GM06990 (cell line): ENCODE measurements at places on chromosomes 7 and 10.

GRCh38 chr10:130739757-130740145 lies 571.8 kb downstream of the TCERG1L start:
- no peak for DNase-seq

GRCh38 chr10:127973791-127974311 lies 66.9 kb downstream of the PTPRE start:
- DNase-seq = no peak

DNA sequence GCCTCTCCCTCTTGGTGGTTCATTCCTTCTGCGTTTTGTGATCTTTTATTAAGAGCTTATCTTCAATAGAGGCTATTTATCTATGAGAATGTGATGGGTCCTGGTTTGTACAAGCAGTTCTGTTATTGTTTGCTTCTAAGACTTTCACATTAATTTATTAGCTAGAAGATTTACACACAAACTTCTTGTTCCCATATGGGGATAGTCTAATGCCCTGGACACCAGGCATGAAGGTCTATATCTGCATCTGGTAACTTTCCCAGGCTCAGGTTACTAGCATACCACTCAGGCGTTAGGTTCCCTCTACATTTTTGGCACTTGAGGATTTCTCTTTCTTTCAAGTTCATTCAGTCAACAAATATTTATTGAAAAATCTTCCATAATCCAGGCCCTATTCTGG lies 7.7 kb downstream of the XPNPEP1 start:
- DNase-seq = no peak

DNA sequence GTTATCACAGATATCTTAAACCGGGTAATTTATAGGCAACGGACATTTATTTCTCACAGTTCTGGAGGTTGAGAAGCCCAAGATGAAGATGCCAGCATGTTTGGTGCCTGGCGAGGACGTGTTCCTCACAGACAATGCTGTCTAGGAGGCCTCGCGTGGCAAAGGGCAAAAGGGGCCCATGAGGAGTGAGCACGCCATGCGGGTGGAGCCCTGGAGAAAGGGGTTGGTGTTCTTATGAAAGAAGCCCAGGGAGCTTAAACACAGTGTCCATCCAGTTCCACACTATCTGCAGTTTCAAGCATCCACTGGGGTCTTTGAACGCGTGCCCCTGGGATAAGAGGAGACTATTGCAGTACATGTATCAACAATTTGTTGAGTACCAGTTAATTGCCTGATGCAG lies 51.4 kb downstream of the CXCL12 start:
- no peak for DNase-seq

DNA sequence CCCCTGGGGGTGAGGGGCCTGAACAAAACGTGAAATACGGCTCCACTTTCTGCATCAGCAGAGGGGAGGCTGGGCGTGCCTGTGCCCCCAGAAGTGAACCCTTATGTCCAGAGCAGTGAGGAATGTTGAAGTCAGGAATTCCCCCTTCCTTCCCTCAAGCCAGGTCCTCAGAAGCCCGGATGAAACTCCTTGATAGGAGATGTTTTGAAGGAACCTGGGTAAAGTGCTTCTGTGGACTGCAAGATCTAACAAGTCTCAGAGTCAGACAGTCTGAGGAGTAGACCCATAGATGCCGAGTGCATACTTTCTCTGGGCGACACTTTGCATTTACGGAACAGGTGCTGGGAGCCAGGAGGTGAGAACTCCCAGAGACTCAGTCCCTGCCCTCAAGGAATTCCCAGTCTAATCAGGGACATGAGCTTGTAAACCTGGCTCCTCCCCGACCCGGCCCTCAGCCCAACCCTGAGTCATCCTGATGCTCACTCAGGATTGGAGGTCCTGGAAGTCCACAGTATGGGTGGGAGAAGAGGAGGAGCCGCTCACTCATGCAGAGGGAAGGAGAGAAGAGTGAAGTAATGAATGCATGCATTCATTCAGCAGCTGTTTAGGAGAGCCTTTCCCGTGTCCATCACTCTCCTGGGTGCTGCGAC lies 179.5 kb upstream of the ITGB1 start:
- DNase-seq = no peak

DNA sequence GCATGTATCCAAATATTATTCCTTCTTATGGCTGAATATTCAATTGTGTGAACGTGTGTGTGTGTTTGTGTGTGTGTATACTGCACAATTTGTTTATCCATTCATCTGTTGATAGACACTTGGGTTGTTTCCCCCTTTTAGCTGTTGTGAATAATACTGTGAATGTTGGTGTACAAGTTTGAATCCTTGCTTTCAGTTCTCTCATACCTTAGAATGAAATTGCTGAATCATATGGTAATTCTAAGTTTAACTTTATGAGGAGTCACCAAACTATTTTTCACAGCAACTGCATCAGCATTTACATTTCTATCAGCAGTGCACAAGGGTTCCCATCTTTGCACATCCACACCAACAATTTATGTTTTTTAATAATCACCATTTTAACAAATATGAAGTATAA lies 86.9 kb upstream of the GATAD1 start:
- DNase-seq = no peak

DNA sequence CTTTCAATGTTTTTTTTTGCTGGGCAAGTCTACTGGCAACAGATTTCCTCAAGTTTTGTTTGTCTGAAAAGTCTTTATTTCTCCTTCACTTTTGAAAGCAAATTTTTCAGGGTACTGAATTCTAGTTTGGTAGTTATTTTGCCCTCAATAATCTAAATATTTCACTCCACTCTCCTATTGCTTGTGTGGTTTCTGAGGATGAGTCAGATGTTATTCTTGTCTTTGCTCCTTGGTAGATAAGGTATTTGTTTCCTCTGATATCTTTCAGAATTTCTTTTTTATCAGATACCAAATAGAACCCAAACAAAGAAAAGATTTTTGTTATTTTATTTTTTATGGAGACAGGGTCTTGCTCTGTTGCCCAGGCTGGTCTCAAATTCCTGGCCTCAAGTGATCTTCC lies 99.2 kb upstream of the MALRD1 start:
- no peak for DNase-seq

DNA sequence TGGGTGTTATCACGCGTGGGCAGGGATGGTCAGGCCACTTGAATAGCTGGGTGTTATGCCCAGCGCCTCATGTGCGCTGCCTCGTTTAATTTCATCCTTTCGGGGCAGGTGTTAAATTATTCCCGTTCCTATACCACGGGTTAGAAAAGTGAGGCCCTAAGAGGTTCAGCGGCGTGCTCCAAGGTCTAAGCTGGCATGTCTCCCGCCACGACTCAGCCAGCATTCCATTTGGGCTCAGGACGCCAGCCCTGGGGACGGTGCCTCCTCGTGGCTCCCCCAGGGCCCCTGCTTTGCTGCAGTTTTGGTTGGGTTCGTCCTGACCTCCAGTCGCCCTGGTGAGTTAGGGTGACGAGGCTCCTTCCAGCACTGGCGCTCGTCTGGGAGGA lies 124.5 kb downstream of the TRRAP start:
- DNase-seq = no peak

GRCh38 chr7:38000272-38000671 lies 79.8 kb downstream of the EPDR1 start:
- no peak for DNase-seq

- DNase-seq = no peak
Measured at GRCh38 chr10:124366825-124367224, 51.9 kb downstream of the OAT start.

DNA sequence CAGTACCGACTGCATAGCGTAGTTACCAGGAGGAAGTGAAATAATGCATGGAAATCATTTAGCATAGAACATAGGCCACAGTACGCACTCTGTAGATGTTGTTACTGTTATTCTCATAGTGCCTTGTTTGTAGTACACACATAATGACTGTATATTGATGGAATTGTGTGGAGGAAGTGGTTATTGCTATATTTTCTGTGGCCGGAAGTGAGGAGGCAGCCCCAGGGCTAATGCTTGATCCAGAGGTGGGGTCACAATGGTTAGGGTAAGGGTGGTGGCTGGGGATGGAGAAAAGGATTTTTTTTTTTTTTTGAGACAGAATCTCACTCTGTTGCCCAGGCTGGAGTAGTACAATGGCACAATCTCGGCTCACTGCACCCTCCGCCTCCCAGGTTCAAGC lies 4.5 kb upstream of the MGAM start:
- no peak for DNase-seq

DNA sequence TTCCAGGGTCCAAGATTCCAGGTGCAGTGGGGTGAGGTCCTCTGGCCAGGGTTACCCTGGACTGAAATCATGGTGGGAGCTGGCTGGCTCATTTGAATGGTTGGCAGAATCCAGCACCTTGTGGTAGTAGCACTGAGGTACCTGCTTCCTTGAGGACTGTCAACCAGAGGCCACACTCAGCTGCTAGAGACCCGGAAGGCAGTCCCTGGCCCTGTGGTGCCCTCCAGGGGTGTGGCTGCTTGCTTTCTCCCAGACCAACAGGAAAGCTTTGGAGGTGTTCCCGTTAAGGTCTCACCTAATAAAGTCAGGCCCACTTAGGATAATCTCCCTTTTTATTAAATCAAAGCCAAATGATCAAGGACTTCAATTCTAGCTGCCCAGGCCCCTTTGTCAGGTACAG lies 107.7 kb upstream of the GDF10 start:
- no peak for DNase-seq

- DNase-seq = no peak
Measured at GRCh38 chr10:92848037-92848440, 281 bp upstream of the EXOC6 start.

DNA sequence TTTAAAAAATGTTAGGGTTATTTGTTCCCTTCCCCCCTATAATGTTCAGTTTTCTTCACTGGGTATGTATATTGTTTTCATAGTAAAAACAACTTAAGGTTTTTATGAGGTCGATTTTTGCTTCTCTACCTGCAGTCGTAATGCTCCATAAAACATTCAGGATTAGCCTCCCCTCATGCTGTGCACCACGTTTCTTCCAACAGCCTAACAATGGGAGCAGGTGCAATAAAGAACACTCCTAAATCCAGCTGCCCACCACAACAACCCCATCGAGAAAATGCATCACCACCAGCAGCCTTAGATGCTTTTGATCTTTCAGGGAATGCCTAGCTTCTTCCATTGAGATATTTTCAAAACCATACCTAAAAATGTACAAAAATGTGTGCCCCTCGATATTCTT lies 111.1 kb downstream of the ADAM12 start:
- no peak for DNase-seq

DNA sequence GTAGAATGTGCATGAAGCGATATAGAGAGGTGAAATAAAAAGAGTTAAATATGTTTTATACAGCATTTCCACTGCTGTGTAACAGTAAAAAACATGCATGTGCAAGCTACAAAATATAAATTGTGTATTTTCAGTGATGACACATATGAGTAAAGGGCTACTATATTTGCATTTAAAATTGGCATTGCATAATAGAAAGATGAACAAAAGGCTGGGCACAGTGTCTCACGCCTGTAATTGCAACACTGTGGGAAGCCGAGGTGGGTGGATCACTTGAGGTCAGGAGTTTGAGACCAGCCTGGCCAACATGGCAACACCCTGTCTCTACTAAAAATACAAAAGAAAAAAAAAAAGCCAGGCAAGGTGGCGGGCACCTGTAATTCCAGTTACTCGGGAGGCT lies 79.8 kb upstream of the CCDC71L start:
- no peak for DNase-seq

DNA sequence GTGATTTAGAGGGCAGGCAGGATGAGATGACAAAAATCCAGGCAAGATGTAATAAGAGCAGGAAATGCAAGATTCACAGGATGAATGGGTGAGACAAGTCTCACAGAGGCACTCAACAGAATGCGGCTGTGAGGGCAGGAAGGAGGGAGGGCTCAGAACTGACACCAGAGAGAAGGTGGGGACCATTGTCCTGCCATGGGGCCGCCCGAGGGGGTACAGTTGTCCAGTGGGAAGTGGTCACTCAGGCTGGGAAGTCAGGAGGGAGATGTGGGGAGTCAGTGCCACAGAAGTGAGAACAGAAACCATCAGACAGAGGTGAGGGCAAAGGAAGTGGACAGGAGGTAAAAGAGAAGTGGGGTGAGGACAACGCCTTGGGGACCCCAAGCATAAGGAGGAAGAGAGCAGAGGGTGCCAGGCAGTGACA lies 8.9 kb downstream of the HIP1 start:
- no peak for DNase-seq

DNA sequence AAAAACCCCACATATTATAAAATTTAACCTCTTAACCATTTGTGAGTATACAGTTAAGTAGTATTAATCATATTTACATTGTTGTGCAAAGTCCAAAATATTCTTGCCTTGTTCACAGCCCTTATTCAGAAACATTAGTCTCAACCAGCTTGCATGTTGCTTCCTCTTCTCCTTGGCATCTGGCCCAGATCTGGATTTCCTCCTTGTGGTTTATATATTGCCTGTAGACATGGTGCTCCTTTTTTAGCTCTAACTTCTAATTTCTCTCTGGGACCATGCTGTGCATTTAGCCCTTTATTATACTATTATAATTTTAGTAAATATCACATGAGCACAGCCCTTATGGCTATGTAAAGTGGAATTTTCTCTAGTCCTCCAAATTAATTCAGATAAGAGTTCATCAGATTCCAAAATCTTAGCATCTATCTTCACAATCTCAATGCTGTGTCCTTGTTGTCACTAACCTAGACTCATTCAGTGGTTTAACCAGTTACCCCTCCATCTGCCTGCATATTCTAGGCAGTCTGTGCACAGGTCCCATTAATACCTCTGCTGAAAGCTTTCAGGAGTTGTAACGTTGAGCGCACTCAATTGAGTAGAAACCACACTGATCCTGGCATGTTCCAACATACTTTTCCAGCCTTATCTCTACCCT lies 7.9 kb downstream of the CPED1 start:
- DNase-seq = no peak

- DNase-seq = no peak
Measured at GRCh38 chr7:37071124-37071523, 346.8 kb upstream of the AOAH start.

GRCh38 chr10:6270951-6271350 lies 68.2 kb downstream of the PFKFB3 start:
- DNase-seq = no peak

GRCh38 chr10:25047591-25048301 lies 31.3 kb downstream of the THNSL1 start:
- DNase-seq = no peak

DNA sequence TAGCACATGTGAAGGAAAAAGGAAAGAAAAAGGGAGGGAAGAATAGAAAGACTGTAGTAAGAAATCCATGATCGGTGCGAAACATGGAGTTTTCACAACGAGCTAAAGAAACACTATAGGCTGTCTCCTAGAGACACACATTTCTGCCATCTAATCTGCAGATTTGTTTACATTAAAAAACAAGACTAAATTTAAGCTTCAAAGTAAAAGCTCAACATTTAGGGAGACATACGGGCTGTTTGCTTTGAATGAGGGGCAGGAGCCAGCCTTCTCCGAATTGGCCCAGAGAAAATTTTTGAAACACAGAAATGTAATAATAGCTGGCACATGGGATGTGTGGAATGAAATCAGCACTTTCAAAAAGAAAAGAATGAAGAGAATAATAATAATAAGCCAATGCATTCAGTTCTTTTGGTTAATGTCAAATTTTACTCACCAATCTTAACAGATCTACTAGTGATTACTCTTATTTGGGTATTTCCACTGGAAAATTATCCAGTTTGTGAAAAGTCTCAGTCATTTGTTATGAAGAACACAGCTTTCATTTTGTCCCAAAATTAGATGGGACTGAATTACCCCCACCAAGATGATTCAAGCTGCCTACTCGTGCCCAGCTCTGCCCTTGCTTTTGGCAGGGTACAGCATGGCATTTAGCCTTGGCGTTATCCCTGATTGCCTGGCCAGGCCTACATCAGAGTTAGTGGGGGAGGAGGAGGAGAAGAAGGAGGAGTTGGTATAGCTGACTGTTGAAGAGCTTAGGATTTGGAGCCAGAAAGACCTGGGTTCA lies 47.1 kb downstream of the MTURN start:
- no peak for DNase-seq
